ENCODE measurements at places on chromosomes 4 and X. TPM values are rescaled to one million over a fixed set of nuclear protein-coding genes. Genes with fewer than 3 reads are reported as not detected.

Gene NIPAL1
- total RNA-seq, result 0.80 TPM

Gene USP38
- total RNA-seq, result 23.3 TPM

Gene COX7B2
- not detected for total RNA-seq

Gene PORCN
- 18.6 TPM for total RNA-seq

Gene SPANXC
- not detected for total RNA-seq

Gene ARFIP1
- total RNA-seq, result 12.0 TPM

Gene PDGFRA
- 0.29 TPM for total RNA-seq

Gene HSD17B13
- total RNA-seq, result 0.25 TPM

Gene SLC25A43
- 4.2 TPM for total RNA-seq

Gene TMSB15A
- total RNA-seq, result not detected

Gene PRSS48
- not detected for total RNA-seq

Gene SLC49A3
- 1.4 TPM for total RNA-seq

Gene LINC00632
- 7.3 TPM for total RNA-seq
